Adipocyte (in vitro differentiated cells): ENCODE measurements at places on chromosomes 16 and 17.

DNA sequence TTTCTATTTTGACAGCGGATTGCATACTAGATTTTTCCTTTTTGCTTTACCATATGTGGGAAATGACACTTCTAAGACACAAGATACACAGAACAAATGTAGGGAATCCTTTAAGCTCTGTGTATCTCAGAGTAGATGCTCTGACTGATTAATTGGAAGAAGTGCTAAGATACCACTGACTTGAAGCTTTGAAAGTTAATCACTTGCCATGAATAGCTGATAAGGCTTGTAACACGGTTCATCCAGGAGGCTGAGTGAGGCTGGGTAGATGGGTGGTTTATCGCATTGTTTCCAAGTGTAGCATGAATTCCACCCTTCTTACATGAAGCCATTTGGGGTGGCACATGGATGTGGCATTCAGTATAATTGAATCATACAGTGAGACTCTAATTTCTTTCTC, 654.1 kb upstream of the RBFOX1 start:
- DNase-seq, result no peak

DNA sequence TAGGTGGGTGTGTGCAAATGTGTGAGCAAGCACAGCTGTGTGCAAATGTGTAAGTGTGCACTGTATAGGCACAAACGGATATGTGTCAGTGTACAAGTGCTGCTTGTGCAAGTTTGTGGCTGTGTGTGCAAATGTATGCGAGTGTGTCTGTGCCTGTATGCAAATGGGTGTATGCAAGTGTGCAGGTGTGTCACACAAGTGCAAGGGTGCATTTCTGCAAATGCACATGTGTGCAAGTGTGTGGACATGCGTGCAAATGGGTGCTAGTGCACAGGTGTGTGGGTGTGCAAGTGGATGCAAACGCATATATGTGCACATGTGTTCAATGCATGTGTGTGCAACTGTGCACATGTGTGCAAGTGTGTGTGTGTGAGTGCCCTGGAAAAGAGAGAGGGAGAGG, 76.5 kb upstream of the TNRC6C start:
- DNase-seq, result no peak

DNA sequence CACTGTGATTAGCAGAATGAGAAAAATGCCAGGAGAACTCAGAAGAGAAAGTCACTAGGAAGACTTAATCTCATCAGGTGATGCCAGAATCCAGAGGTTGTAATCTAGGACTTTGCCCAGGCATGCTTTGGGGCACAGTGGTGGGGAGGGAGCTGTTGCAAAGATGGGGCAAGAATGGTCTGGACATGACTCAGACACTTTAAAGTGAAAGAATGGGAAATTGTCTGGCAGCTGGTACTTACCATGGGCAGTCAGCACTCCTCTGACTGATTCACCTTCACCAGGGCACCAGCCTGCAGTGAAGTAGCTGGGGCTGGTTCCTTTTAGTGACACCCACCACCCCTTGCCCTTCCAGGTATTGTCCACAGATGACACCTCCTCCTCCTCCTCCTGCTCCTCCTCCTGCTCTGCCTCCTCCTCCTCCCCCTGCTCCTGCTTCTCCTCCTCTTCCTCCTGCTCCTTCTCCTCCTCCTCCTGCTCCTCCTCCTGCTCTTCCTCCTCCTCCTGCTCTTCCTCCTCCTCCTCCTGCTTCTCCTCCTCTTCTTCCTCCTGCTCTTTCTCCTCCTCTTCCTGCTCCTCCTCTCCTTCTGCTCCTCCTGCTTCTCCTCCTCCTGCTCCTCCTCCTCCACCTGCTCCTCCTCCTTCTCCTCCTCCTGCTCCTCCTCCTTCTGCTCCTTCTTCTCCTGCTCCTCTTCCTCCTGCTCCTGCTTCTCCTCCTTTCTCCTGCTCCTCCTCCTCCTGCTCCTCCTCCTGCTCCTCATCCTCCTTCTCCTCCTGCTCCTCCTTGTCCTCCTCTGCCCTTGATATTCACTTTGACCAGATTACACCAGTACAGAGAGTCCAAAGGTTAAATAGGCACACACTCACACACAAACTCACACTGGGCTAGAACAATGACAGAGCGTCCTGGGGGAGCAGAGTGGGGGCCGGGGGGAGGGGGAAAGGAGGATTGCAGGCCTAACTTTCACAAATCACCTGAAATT, at the start of gene CHD9NB:
Gene CHD9NB (minus strand): TSS at position 379 of the 983 bp plus-strand sequence. CDS start 8,739 bp downstream, outside the sequence.
- DNase-seq, result peak; percentile 96

GRCh38 chr16:84647828-84648594, at the start of gene KLHL36:
KLHL36 (plus strand) TSS chr16:84648511; CDS start chr16:84650868, 2,357 bp downstream.
- peak; percentile 81 for DNase-seq

- no peak for DNase-seq
Observed at GRCh38 chr17:42835732-42836131, 2.5 kb downstream of the PSME3 start.

- DNase-seq, result peak; percentile 41
Observed at GRCh38 chr17:56431736-56432135, 161.8 kb upstream of the NOG start.

GRCh38 chr16:77468831-77469230, 34.0 kb upstream of the ADAMTS18 start:
- DNase-seq, result no peak

DNA sequence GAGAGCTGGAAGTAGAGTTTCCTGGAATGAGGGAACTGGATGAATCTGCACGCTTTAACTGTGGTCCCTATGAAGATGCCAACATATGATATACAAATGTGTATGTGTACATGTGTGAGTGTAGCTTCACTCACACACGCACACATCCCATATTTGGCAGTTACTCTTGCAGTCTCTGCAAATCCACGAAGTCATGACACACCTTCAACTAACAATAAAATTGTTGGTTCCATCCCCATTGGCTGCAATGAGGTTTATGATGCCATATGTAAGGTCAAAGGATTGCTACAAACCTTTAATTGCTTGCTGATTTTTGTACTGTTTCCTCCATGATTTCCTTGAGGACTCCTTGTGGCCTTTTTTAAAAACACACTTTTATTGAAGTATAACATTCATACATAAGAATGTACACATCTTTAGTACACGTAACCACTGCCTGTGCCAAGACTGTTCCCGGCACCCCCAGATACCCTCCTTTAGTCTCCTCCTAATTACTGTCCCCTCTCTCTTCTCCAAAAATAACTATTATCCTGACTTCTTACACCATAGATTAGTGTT, 22.0 kb downstream of the MYO1D start:
- no peak for DNase-seq
